ENCODE measurements at places on chromosomes 16 and 17.

DNA sequence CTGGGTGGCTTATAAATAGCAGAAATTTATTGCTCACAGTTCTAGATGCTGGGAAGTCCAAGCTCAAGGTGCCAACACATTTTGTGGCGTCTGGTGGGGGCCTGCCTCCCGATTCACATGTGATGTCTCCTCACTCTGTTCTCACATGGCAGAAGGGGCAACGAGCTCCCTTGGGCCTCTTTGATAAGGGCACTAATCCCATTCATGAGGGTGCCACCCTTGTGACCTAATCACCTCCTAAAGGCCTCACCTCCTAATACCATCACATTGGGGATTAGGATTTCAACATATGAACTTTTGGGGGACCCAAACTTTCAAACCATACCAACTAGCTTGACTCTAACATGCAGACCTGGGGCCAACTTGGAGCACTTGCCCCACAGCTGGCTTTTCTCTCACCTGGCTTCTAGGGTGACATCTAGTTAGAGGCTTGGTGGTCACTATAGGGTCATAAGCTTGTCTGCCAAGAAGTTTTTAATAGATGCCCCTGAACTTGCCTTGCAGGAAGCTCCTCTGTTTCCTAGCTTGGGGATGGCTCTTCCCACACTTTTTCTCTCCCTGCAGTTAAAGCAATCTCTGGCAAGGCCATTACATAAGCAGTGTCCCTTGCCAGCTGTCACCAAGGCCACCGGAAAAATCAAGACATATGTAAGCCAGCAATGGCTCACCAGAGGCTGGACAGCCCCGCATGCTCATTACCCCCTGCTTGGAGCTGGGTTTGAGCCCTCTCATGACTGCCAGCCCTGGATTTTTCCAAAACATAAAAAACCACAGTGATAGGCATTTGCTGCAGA lies 8.4 kb upstream of the MED9 start:
- no peak for DNase-seq

- DNase-seq: no peak
Measured at GRCh38 chr17:2964028-2964356, 99.4 kb downstream of the OR1D5 start.

DNA sequence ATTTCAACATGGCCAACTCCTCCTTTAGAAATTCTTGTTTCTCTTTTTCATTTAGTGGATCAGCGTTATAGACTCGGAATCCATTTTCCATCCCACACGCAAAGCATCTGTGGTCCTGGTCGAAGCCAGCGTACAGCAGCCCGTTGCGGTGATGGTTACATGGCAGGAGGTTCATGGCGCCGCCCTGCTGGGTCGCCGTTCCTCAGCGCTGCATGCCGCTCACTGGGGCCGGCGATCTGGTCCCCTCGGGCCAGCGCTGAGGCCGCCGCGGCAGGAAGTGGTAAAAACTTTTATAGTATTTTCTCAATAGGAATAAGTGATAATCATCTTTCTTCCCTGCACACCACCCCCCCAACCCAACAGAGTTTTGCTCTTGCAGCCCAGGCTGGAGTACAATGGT lies 29.9 kb upstream of the RHOT1 start:
- DNase-seq: no peak

DNA sequence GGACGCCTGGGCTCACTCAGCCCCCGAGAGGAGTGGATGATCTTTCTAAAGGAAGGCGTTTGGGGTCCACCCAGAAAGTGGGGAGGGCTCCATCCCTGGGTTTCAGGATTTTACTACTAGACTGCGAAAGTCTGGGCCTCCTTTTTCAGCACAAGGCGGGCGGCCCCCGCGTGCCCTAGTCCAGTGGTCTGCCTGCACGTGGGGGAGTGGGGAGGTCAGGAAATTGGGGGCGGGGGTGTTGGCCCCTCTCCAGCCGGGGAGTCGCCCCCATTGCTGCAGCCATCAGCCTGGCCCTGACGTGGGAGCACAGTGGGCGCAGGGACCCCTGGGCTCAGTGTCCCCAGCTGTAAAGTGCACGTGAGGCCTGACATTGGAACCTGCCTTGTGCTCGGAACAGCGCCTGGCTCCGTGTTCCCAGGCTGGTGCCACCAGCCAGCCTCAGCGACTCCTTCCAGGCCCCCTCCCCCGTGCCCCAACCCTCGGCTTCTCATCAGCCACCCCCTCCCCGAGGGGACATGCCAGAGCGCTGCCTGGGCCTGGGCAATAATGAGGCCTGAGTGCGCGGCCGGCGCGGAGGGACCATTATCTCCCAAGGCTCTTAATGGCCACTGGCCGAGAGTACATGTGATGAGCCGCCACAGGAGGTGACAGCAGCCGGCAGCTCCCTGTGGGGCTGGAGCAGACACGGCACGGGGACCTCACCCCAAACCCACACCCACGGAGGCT lies 2.4 kb upstream of the C1QTNF8 start:
- no peak for DNase-seq

GRCh38 chr17:71188811-71189492 lies 931.9 kb upstream of the SOX9 start:
- peak; percentile 92 for DNase-seq

Measured in GM04503 (cell line).